ENCODE measurements at places on chromosomes 3 and 15. TPM values are rescaled to one million over a fixed set of nuclear protein-coding genes. Genes with fewer than 3 reads are reported as not detected.

- no peaks in the 10 kb centered on the region for H3K4me1 ChIP-seq
- H3K36me3 ChIP-seq = no peaks in the 10 kb centered on the region
- DNase-seq = no peak
- no peak overlapping the region for H3K27ac ChIP-seq
- H3K4me3 ChIP-seq = no peak overlapping the region
Observed at GRCh38 chr15:81516012-81516411, 142.0 kb upstream of the TMC3 start.

DNA sequence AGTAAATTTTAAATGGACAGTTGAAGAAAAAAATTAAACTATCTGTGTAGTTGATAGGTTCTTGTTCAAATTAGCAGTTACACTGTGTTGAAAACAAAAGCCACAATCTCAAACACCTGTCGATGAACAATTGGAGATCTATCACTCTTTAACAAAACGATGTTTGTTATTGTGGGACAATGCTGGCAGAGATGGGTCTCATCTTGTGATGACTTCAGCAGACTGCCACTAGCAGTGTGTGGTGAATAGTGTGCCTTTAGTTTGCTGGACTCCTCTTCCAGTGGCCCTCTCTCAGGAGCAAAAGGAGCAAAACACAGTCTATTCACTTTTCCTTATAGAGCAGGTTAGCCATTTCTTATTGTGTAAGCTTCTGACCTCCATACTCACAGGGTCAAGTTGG, 14.7 kb upstream of the TRIM59 start:
- no peak overlapping the region for H3K27ac ChIP-seq
- no peaks in the 10 kb centered on the region for H3K36me3 ChIP-seq
- no peak for DNase-seq

GRCh38 chr3:149581681-149582370, 76.0 kb downstream of the WWTR1 start:
- H3K4me3 ChIP-seq = no peak overlapping the region
- H3K27me3 ChIP-seq = no peaks in the 10 kb centered on the region
- DNase-seq = no peak
- no peaks in the 10 kb centered on the region for H3K36me3 ChIP-seq
- H3K27ac ChIP-seq = peak overlapping the region; percentile 39

DNA sequence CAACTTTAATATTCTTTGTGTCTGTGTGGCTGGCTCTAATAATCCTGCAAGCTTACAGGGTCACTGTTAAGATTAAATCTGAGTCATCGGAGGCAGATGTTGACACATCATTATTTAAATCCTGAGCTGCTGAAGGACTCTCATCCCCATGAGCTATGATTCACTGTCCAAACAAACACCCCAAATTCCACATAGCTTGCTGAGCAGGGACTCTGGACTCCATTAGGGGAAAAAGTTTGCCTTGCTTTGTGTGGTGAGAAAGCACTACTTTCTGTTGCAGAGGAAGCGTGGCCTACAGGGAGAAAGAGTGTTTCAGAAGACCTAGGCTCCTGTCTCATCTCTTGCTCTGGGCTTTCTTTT, 213.7 kb downstream of the PDCD6IP start:
- H3K4me3 ChIP-seq = no peak overlapping the region
- H3K4me1 ChIP-seq = no peaks in the 10 kb centered on the region
- H3K36me3 ChIP-seq = no peaks in the 10 kb centered on the region
- no peak overlapping the region for H3K27ac ChIP-seq
- DNase-seq = peak; percentile 6

DNA sequence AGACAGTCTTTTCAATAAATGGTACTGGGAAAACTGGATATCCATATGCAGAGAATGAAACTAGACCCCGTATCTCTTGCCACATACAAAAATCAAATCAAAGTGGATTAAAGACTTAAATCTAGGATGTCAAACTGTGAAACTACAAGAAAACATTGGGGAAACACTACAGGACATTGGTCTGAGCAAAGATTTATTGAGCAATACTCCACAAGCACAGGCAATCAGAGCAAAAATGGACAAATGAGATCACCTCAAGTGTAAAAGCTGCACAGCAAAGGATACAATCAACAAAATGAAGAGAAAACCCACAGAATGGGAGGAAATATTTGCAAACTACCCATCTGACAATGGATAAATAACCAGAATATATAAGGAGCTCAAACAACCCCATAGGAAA, 38.4 kb upstream of the MBNL1 start:
- DNase-seq = no peak
- no peak overlapping the region for H3K4me3 ChIP-seq
- H3K36me3 ChIP-seq = no peaks in the 10 kb centered on the region
- H3K27ac ChIP-seq = no peak overlapping the region
- peaks cover 7% of the 10 kb centered on the region for H3K4me1 ChIP-seq

DNA sequence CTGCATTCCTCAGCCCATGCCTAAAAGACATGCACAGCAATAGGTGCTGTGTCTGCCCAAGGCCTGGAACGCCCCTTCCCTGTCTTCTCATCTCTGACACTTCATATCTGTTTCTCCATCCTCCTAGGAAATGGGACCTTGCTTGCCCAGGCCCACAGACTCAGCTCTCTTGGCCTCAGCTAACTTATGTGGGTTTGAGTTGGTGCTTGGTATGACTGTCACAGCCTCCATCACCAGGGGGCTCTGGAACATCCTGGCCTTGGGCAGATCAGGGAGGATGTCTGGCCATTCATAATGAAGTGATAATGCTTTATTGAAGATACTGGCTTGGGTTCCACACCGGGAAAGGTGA, 156.7 kb upstream of the SMAD3 start:
- H3K27ac ChIP-seq = peak overlapping the region; percentile 46
- no peaks in the 10 kb centered on the region for H3K36me3 ChIP-seq
- no peak for DNase-seq
- H3K4me3 ChIP-seq = no peak overlapping the region

DNA sequence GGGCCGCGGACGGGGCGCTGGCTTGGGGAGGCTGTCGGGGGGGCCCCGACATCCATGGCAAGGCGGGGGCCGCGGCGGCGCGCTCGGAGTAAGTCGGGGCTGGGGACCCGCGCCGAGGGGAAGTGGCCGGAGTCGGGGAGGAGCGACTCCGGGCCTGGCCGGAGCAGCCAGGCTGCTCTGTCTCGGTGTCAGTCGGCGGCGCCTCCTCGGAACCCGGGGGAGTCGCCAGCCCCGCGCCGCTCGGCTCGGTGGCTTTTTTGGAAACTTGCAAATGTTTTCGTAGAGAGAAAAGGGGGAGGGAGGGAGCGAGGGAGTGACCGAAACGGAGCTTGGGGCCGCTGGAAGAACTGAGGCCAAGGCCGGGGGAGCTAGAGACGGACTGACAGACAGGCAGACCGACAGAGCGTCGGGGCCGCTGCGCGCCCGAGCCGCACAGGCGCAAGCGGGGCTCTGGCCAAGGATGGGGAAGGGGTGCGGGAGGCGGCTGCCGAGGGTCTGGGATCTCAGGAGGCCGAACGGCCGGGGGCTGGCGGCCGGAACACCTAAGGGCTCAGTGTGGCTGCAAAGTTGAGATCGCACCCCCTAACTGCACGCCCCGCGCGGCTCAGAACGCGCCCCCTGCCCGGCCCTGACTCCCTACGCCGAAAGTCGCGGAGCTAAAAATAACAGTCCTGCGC, 5.0 kb downstream of the PTH1R start:
- DNase-seq = no peak
- H3K4me3 ChIP-seq = peak overlapping the region; percentile 81
- no peaks in the 10 kb centered on the region for H3K36me3 ChIP-seq
- peak overlapping the region; percentile 83 for H3K27ac ChIP-seq

- peak overlapping the region; percentile 17 for H3K27ac ChIP-seq
- no peaks in the 10 kb centered on the region for H3K36me3 ChIP-seq
- no peak overlapping the region for H3K4me3 ChIP-seq
- H3K27me3 ChIP-seq = no peaks in the 10 kb centered on the region
- DNase-seq = peak; percentile 69
- no peaks in the 10 kb centered on the region for H3K4me1 ChIP-seq
Observed at GRCh38 chr15:99452728-99453636, 112.8 kb upstream of the MEF2A start.

DNA sequence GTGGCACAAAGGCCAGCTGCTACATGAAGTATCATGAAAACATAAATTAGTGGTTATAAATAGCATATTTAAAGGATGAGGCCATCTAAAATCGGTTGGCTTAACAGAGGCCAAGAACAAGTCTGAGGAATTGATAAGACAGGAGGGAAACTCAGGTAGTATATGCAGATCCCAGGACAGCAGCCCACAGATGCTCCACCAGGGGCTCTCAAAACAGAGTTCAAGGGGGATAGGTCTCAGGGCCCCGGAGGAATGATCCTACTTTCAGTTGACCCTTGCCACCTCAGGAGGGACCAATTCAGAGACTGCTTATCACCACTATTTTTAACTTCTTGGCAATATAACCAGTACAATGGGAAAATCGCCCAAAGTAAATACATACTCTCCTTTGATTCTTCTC, 56.8 kb downstream of the RORA start:
- H3K27ac ChIP-seq = no peak overlapping the region
- no peaks in the 10 kb centered on the region for H3K27me3 ChIP-seq
- peaks cover 6% of the 10 kb centered on the region for H3K4me1 ChIP-seq
- no peak overlapping the region for H3K4me3 ChIP-seq
- no peaks in the 10 kb centered on the region for H3K36me3 ChIP-seq

DNA sequence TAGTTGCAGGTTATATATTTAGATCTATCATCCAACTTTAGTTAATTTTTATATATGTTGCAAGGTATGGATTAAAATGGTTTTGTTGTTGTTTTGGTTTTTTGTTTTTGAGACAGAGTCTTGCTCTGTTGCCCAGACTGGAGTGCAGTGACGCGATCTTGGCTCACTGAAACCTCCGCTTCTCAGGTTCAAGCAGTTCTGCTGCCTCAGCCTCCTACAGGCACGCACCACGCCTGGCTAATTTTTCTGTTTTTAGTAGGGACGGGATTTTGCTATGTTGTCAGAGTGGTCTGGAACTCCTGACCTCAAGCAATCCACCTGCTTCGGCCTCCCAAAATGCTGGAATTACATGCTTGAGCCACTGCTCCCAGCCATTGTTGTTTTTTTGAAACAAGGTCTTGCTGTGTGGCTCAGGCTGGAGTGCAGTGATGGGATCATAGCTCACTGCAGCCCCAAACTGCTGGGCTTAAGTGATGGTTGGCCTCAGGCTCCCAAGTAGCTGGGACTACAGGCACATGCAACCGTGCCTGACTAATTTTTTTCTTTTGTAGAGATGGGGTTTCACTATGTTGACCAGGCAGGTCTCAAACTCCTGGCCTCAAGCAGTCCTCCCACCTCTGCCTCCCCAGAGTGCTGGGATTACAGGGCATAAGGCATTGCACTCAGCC, 92.0 kb downstream of the ZNF609 start:
- H3K4me1 ChIP-seq = no peaks in the 10 kb centered on the region
- H3K4me3 ChIP-seq = no peak overlapping the region
- no peaks in the 10 kb centered on the region for H3K27me3 ChIP-seq
- no peaks in the 10 kb centered on the region for H3K36me3 ChIP-seq
- DNase-seq = no peak

GRCh38 chr3:48521635-48522034, 17.7 kb upstream of the SHISA5 start:
- no peak for DNase-seq
- H3K36me3 ChIP-seq = no peaks in the 10 kb centered on the region
- no peak overlapping the region for H3K27ac ChIP-seq
- no peak overlapping the region for H3K4me3 ChIP-seq
- H3K27me3 ChIP-seq = no peaks in the 10 kb centered on the region

GRCh38 chr3:13132281-13132680, 59.1 kb upstream of the IQSEC1 start:
- H3K27me3 ChIP-seq = no peaks in the 10 kb centered on the region
- DNase-seq = no peak
- H3K27ac ChIP-seq = no peak overlapping the region
- no peak overlapping the region for H3K4me3 ChIP-seq

DNA sequence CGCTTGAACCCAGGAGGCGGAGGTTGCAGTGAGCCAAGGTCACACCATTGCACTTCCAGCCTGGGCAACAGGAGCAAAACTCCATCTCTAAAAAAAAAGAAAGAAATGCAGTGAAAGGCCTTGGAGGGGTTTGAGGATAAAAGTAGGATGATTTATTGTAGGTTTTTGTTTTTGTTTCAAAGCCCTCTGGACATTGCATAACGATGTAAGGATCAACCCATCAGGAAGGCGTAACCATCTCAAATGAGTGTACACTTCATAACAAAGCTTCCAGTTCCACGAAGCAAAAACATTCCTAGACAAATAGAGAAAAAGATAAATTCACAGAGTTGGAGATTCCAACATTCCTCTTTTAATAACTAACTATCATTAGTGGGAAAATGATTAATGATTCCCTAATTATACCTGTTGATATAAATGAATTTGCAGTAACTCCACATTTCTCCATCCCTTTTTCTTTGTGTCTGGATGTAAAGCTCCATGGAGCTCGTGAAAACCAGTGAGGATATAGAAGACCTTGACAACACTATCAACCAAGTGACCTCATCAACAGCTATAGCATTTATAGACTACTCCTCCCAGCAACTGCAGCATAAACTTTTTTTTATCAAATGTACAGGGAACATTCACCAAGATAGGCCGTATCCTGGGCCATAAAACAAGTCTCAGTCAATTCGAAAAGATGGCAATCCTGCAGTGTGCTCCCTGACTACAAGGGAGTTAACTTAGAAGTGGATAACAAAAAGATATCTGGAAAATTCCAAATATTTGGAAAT, 48.7 kb upstream of the PPP4R2 start:
- H3K36me3 ChIP-seq = no peaks in the 10 kb centered on the region
- peak overlapping the region; percentile 55 for H3K27ac ChIP-seq
- no peaks in the 10 kb centered on the region for H3K4me1 ChIP-seq
- H3K4me3 ChIP-seq = no peak overlapping the region

DNA sequence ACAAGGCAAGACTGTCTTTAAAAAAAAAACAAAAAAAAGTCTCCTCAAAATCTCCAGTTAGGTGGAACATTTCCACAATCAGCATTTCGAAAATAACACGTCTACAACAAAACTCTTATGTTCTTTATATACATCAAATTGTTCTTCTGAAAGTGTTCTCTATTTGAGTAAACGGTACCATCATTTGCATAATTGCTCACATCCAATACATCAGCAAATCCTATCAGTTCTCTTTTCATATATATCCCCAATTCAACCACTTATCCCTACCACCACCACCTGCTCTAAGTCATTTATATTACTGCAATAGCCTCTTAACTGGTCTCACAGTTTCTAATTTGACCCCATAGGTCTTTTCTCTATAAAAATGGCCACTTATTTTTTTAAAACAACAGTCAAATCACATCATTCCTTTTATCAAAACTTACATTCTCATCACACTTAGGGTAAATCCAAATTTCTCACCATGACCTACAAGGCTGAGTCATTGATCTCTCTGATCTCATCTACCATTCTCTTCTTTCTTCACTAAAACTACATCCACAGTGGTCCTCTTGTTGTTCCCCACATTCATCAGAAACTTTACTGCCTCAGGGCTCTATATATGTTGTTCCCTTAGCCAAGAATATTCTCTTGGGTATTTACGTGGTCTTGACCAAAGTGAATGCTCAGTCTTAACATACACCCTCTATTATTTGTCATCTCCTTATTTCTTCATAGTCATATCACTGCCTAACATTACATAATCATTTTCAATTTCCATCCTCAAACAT, 237.0 kb downstream of the SCAPER start:
- no peaks in the 10 kb centered on the region for H3K4me1 ChIP-seq
- H3K36me3 ChIP-seq = no peaks in the 10 kb centered on the region
- no peaks in the 10 kb centered on the region for H3K27me3 ChIP-seq
- no peak overlapping the region for H3K27ac ChIP-seq

GRCh38 chr3:134790065-134790464, 5.0 kb upstream of the EPHB1 start:
- no peak overlapping the region for H3K4me3 ChIP-seq
- H3K36me3 ChIP-seq = no peaks in the 10 kb centered on the region
- H3K27ac ChIP-seq = no peak overlapping the region
- no peak for DNase-seq
- H3K4me1 ChIP-seq = no peaks in the 10 kb centered on the region

The ITIH1 gene
- 4.1 TPM for total RNA-seq

The LRRC31 gene
- total RNA-seq = not detected

The SMARCC1 gene
- 36.6 TPM for total RNA-seq

The CCDC32 gene
- total RNA-seq = 21.6 TPM

The CHRNA5 gene
- total RNA-seq = 3.0 TPM
